Activated CD8-positive, alpha-beta T cell treated with anti-CD3 and anti-CD28 coated beads for 36 hours (primary cell): ENCODE measurements at places on chromosomes 7 and 10. TPM values are rescaled to one million over a fixed set of nuclear protein-coding genes. Genes with fewer than 3 reads are reported as not detected.

GRCh38 chr10:91049988-91050360 is 129.1 kb upstream of the ANKRD1 start:
- no peak for DNase-seq

DNA sequence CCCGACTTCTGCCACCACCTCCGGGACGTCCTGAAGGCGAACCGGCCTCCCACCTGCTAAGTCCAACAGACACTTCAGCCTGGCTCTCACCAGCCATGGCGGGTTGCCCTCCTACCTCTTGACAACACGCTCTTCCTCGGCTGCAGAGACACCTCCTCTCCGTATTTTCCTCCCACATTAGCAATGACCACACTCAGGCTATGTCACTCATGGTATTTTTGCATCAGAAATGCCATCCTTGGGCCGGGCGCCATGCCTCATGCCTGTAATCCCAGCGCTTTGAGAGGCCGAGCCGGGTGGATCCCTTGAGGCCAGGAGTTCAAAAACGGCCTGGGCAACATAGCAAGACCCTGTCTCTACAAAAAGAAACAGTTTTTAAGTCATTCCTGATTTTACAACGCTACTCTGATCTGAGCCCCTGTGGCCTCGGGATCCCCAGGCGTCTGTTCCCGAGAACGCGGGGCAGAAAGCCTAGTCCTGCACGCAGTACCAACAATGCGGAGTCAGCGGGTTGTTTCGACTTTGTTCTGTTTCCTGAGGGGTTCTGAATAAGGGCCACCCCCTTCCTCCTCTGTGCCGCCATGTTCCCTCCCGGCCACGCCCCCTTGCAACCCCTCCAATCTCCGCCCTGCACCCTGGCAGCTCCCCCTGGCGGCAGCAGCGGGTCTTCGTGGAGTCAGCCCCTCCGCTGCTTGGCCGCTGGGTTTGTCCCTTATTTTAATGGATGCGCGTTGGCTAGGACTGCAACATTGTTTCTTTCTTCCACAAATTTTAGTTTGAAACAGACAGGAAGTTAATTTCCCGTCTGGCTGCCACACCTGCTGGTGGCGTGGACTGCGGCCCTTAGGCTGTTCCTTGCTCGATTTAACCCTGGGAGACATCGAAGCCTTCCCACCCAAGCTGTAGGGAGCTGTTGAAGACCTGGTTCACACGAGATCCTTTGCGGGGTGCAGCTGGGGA is 9.7 kb upstream of the ZFAND2A start:
- peak; percentile 97 for DNase-seq

- peak; percentile 58 for DNase-seq
These were observed 11.6 kb downstream of the IMPDH1 start for GRCh38 chr7:128398016-128398840.

- no peak for DNase-seq
These were observed 177.4 kb downstream of the ELFN1 start for GRCh38 chr7:1847260-1848001.

DNA sequence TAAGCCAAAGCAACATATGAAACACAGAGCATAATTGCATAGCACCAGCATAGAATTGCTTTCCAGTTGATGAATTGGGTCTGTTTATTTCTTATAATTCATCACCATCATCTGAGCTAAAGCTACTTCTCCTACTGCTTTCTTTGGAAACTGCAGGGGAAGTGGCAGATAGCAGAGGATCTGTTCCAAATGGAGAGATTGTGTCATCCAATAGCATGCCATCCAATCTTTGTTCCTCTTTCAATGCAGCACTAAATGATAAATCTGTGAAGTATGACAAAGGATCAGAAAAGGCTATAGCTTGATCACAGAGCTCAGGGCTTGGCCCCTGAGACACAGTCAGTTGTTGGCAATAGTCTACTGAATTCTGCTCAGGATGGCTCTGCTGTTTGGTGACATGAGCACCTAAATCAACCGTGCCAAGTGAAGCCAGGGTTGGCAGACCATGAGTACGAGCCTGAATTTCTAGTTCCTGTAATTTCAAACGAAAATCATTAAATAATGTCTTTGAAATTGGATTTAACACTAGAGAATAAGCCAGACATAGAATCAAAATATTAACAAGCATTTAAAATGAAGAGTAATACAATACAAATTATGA is 90.0 kb downstream of the TFEC start:
- DNase-seq: no peak

DNA sequence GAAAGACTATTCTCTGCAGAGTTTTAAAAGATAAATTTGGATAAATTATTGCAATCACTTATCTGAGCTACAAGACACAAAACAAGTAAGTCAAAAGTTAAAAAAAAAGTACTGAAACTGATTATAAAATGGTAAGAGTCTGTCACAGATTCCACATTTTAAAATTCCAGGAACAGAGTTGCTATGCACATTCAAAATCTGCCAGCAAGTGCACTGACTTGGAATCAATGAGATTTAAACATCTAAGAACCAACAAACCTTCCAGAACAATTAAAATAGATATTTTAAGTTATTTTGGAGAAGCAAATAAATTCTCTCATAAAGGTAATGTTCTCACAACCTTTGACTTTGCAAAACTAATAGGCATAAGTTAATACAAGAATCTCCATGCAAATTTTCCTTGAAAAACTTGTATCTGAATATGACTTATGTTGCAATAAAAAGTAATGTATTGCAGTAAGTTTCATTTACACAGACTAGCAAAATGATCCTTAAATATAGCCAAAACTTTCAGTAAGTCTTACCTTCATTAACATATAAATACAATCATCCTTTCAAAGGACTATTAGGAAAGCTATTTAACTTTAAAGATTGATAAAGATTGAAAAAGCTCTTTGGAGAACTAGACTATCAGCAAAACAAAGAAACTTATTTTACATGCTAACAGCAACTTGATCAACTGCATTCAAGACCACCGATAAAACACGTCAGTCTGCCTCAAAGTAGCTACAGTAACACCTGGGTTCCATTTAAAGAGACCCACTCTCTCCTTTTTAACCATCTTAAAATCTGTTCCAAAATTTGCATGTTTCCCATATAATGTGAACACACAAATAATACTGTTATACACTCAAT is 4.4 kb downstream of the ETV1 start:
- no peak for DNase-seq

- DNase-seq: no peak
These were observed 40.3 kb downstream of the SHOC2 start for GRCh38 chr10:110959379-110960332.

- no peak for DNase-seq
These were observed 40.8 kb downstream of the NRP1 start for GRCh38 chr10:33293531-33294170.

The KCND2 gene
- not detected for total RNA-seq

DNA sequence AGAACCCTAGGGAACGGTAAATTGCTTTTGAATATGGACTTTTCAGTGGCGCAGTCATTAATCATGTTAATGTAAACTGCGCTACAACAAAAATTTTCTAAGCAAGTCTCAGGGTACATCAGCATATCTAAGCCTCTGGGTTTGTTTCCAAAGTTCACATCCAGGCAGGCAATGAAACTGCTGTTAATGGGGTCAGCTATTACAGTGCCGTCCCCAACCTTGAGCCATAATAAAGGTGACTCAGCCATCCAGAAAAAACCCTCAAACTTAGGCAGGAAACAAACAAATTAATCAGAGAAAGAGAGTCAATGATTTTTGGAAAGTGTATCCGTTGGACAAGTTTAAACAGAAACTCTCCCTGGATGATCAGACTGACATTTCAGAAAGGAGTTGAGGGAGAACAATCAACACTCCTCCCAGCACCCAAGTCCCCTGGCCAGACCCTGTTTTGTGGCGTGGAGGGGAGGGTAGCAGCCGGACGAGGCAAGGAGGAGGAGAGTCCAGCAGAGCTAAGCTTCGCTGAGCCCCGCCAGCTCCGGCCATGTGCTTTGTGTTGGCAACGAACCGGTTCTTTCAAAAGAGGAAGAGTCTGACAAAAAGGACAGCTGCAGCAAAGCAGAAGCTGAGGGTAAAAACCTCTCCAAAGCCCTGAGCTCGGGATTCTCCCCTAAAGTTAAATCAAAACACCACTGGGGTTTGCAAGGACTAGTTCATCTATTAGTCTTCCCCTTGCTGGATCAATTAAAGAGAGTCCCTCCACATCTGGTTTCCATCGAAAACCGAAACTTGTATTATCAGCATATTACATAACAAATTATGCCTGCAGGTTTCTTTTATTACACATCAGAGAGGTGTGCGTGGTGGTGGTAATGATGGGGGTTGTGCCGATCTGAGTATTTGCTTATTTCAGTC is 3.6 kb downstream of the FAM53B start:
- DNase-seq: no peak

- DNase-seq: no peak
These were observed 1.2 kb upstream of the SDHAF3 start for GRCh38 chr7:97116308-97116707.

DNA sequence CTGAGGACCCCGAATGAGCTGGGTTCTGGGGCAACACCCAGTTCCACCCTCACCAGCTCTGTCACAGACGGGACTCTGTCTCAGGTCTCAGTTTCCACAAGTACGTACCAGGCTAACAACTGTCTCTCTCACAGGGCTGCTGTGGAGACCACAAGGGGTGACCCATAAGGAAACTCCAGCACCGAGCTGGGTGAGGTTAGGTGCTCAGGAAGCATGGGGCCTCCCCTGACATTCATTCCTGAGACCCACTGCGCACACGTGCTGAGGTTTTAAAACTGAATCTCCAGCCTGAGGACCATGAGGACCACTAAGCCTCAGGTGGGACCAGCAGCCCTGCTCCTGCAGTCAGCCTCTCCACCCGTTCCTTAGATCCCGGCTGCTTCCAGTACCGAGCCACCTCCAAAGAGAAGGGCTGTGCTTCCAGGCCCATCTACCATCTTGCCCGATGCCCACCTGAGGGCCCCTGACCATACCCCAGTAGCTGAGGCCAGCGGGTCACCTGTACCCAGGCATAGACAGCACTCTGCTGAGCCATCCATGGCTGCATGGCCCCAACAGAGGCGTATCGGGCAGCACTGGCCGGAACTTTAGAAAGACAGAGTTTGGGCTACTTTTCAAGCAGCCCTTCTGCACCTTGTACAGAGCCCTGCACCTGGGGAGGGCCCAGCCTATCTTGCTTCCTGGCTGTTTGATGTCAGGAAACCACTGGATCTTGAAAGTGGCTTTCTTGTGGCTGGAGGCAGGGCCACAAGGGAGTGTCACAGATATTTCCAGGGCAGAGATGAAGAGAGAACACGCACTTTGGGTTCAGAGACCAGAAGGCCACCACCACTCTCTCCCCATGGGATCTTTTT is 18.7 kb downstream of the HSPA12A start:
- peak; percentile 62 for DNase-seq

- peak; percentile 87 for DNase-seq
These were observed 51.3 kb downstream of the PWWP2B start for GRCh38 chr10:132448248-132448731.

DNA sequence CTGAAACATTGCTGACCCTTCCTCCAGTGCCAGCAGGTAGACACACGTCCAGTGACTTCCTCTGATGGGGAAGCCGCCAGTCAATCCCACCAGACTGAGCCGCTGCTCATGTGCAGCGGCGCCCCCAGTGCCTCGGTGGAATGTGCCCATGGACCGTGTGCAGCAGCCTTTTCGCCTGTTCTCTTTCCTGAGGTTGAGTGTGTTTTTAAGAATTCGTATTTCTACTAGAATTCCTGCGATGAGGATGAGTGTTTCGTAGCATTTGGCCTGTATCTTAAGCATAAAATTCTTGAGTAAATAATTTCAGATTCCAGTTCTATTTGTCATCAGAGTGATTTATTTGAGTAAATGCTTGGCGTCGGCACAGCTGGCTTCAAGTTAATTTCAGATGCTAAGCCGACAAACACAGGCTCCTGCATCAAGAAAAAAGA is 35.4 kb downstream of the BNIP3 start:
- no peak for DNase-seq

The OSBPL3 gene
- 45.7 TPM for total RNA-seq

DNA sequence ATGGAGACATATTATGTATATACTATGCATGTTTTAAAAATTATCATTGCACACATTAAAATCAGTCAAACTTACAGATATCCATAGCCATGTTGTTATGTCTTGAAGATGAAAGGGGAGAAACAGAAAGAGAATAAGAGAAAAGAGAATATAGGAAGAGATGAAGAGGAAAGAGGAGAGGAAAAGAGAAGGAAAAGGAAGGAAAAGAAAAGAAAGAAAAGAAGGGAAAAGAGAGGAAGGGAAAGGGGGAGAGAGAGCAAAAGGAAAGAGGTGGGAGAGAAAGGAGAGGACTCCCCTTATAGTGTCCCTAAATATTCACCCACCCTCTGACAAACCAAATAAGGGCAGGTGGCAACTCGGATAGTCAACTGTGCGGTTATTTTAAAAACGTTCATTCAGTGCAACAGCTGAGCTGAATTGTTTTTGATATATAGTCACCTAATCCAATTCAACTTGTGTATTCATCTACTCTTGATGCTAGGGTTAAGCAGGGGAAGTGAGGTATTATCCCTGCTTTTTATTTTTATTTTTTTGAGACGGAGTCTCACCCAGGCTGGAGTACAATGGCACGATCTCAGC is 14.6 kb downstream of the SVIL start:
- no peak for DNase-seq

DNA sequence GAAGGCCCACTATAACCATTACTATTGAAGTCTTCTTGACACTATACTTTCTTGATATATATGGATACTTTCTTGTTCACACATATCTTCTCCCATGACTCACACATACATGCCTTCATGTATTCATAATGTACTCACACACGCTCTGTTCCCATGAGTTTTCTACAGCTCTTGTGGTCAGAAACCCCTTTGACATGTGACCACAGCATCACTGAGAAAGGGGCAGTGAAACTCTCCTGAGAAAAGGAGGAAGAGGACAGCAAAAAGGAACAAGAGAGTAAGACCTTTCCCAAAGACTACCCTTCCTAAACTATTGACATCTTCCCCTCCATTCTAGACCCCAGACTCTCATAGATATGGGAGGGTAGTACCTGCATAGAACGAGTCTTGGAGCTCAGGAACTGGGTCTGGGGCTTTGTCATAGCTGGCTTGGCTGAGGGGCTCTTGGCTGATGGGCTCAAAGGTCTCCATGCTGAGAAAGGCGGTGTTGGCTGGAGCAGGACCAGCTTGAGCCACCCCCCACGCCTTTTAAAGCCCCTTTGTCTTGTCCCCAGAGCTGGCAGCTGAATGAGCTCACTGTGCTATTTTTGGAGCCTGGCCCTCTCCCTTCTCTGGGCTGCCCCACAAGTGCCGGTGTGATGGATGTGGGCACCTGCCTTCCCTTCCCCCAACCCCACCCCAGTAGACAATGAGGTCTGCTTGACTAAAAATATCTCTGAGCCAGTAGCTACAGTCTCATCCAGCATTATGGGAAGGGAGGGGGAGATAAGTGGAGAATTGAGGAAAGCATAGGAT is 5.1 kb downstream of the SYNPO2L start:
- no peak for DNase-seq
